ENCODE measurements at places on chromosomes 3 and 15. TPM values are rescaled to one million over a fixed set of nuclear protein-coding genes. Genes with fewer than 3 reads are reported as not detected.

CACNA2D2 gene
- 0.49 TPM for total RNA-seq

GRCh38 chr15:95091444-95091843 is 860.1 kb downstream of the MCTP2 start:
- no peak for DNase-seq

DNA sequence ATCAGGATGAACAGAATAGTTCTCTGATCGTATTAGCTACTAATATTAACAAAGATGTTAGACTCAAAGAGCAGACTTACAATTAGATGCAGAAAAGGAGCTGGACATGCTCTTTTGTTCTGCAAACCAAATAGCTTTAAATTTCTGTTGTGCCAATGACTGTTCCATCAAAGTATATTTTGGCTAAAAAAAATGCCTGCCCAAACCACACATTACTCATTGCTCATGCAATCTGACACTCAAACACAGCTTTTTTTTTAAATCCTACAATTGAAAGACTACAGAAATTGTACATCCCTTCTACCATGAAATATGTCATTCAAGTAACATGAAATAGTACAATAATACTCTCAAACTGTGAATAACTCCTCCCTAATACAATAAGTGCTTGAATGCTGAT is 48.6 kb downstream of the SHOX2 start:
- DNase-seq: no peak

DNA sequence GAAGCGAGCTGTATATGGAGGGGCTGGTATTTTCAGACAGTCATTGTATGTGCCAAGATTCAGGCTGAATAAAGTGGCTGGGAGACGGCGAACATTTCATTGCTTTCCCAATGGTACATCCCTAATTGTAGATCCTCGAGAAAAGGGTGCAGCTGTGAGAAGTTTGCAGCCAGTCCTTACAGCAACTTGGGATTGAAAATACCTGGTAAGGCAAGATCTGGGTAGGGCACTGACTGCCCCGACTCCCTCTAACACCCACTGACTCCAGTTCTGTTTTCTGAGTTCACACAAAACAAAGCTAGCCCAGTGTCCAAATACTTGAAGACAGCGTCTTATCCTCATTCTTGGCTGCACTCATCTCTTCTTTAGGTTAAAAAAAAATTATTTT is 63.7 kb downstream of the EDEM1 start:
- DNase-seq: no peak

All from sigmoid colon (tissue), 7 donors.